GM03348 (cell line): ENCODE measurements at places on chromosomes 7 and 10.
A peak's percentile ranks its signal among the peaks of the same experiment; 100 is the strongest.

DNA sequence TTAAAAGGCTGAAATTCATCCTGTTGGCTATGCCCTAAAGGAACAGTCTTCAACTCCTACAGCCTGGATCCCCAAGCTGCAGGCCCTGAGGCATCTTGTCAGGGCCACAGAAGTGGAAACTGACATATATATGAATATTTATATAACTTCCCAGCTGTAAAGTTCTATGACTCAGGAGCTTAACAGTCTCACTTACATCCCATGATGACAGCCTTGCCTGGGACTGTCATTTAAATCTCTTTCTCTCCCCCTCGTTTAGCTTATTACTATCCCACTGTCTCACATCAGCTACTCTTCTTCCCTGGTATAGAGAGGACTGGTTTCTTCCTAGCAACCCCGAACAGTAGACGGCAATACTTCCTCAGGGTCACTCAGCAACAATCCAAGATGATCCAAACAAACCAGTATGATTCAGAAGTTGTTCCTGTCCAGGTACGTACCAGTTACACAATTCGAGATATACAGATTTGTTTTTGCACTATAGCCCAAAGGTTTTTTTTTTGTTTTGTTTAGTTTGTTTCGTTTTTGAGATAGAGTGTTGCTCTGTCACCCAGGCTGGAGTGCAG lies 22.7 kb downstream of the KIAA1549 start:
- no peak for DNase-seq

GRCh38 chr10:11373717-11374171 lies 237.7 kb downstream of the USP6NL start:
- DNase-seq = no peak

DNA sequence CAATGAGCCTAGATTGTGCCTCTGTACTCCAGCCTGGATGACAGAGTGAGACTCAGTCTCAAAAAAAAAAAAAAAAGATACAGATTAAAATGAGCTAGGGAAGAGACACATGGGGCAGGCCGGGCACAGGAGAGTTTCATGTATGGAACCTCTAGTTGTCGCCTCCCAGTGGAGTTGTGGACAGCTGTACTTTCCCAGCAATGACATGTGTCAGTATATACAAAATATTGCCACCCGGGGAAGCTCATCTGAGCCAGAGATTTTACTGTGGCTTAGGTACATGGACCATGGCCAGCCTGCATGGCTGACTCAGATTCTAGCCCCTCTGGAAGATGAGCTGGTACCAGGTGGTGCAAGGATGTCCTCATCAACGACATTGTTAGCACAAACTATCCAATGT lies 87.4 kb downstream of the COL26A1 start:
- DNase-seq = no peak

DNA sequence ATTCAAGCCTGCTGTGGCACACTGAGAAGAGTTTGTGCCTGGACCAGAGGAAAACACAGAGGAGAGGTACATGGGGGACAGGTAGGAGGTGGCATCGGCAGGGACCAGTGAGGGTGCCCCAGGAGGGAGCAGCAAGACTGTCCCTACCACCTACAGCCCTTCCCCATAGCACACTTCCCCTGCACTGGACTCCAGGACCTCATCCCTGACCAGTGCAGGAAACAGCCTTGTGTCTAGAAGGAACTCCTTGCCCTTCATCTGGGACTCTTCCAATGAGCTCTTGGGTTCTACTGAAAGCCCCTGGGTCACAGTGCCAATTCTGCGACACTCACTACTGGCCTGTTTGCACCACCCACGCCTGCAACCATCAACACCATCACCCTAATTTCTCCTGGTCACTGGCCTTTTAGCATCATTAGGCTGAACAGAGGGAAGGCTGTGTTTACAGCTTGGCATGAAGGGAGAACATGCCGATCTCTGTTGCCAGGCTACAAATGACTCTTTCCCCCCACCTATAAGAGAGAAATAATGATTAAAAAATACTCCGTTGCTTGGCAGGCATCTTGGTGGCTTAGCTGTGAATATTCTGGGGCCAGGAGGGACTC lies 371.9 kb upstream of the ZMIZ1 start:
- no peak for DNase-seq

GRCh38 chr7:6012355-6013104 lies 3.5 kb downstream of the AIMP2 start:
- DNase-seq = no peak

GRCh38 chr10:76976142-76976541 lies 661.5 kb downstream of the KCNMA1 start:
- DNase-seq = no peak

DNA sequence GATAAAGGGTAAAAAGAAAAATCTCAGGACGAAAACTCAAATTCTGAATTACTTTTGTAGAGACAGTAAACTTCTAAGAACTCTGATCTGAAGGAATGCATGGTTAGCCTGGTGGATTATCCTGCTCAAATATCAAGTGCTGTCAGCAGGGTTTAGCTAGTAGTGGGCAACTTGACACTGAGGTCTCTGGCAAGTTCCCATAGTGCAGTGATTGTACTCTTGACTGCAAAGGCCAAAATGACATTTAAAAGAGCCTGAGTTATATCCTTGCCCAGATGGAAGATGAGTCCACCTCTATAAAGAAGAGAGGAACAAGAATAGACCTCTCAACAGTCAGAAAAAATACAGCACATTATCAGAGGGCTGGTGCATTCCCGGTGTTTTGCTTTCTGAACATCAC lies 304.5 kb upstream of the IMMP2L start:
- DNase-seq = no peak

GRCh38 chr7:47188136-47188535 lies 393.8 kb downstream of the TNS3 start:
- DNase-seq = no peak

- no peak for DNase-seq
Measured at GRCh38 chr7:77991656-77992055, 193.1 kb downstream of the PHTF2 start.

DNA sequence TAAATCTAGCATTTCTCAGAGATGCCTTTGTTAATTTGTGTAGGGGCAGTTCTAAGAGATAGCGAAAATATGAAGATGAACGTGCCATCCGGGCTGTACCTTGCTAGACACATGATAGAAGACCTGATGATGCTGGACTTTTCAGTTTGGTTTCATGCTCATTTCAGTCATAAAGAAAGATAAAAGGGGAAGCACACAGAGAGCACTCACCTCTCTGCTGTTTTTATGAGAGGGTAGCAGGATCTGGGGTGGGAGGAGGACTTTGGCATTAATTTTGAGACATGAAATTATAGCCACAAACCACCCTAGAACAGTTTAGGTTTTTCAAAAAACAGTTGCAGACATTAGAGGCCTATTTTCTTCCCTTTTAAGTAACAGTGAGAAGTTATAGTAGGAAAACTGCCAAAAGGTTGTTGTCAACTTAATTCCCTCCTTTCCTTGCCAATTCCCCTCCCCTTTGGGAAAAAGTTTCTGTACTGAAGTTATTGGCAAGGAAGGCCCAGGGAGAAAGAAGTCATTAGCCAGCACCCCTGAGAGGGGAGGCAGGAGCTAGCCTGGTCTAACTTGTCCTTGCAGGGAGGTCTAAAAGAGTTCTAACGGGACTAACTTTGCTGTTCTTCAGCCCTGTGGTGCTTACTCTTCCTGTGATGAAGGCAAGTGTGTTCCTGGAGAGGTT lies 2.6 kb downstream of the ST7 start:
- DNase-seq = no peak

DNA sequence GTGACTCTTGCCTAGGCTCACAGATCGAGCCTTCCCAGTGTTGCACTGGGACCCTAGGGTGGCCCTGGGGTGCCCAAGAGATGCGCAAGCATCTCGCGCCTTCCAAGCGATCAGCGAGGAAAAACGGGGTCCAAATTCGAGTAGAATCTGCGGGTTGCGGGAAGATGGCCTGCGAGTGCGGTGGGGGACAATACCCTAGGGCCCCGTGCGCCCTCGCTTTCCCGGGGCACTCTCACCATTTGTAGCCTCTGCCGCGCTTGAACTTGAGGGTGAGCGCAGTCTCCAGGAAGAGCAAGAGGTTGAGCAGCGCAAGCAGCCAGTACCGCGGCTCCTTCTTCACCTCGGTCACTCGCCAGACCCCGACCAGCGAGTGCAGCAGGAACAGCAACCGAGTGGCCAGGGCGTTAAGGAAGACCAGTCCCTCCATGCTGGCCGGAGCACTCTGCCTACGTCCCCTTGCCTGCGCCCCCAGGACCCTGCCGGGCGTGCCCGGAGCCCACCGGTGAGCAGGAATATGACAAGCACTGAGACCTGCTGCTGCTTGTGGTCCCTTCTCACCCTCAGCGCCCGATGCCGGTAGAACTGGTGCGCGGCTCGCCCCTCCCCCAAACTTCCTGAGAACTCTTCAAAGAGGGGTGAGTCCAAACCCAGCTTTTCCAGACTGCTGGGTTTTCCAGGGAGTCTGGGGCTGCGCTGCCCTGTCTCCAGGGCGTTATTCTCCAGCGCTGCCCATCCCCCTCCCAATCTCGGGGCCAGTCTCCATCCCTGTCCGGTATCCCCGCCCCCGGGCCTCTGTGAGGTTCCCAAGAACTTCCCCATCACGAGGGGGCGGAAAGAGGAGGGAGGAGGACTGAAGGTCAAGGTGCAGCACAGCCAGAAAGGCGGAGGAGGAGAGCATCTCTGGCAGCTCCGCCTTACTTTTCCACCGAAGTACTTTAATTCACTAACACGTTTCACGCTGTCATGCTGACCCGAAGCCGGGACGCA lies at the start of gene TMEM26:
TSS of gene TMEM26 (minus strand) at position 727 of the 987 bp plus-strand sequence. CDS start at position 427, 300 bp downstream.
- DNase-seq = peak; percentile 57

DNA sequence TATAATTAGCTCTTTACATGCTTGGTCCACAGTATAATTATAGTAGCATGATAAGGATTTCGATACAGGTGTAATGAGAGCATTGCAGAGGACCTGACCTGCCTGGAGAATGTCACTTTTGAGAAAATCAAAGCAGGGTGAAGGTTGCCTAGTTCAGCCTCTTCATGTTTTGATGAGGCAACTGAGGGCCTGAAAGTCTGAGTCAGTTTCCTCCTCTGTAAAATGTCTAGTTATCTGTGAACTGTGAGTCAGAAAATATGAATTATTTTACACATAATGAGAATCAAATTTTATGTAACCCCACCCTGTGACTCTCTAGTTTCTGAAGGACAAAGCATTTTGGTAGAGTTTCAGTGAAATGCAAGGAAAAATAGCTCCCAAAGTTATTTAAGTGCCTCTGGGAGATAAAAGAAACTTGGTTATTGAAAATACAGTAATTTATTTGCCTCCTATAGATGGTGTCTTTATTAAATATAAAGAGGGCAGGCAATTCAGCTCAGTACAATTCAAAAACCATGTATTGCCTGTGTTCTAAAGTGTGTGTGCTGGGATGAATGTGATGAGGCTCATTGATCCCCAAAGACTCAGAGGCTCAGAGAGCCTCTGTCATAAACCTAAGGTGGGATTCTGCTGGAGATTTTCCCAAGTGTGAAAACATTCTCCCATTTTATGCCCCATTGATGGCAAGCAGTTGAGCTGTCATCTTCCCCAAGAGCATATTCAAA lies 37.3 kb upstream of the SAMD9L start:
- DNase-seq = peak; percentile 13

GRCh38 chr10:133226251-133226808 lies 3.7 kb upstream of the UTF1 start:
- DNase-seq = no peak

GRCh38 chr7:15440482-15440881 lies 121.3 kb downstream of the AGMO start:
- DNase-seq = no peak

DNA sequence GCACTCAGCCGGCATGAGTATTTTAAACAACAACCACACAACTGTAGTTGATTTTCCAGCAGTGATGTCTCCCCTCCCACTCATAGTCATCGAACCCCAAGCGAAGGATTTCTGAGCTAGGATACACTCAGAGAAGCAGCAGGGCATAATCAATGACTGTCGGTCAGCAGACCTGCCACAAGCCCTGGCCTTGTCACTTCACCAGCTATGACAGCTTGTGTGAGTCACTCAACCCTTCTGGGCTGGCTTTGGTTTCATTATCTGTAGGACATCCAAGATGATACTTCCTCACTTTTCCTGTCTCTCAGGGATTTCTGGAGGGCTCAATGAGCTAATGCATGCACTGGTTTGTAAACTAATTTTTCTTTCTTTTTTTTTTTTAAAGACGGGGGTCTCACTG lies 22.0 kb upstream of the UBE3C start:
- DNase-seq = no peak

- DNase-seq = peak; percentile 30
Measured at GRCh38 chr7:17640730-17641377, 299.4 kb downstream of the SNX13 start.

- DNase-seq = peak; percentile 91
Measured at GRCh38 chr10:70458329-70459060, 17.0 kb upstream of the NODAL start.

GRCh38 chr7:46755120-46756034 lies 826.5 kb downstream of the TNS3 start:
- no peak for DNase-seq

GRCh38 chr7:10128748-10129147 lies 844.9 kb upstream of the PHF14 start:
- DNase-seq = no peak

- DNase-seq = peak; percentile 32
Measured at GRCh38 chr7:121428855-121429489, 32.9 kb upstream of the FAM3C start.

DNA sequence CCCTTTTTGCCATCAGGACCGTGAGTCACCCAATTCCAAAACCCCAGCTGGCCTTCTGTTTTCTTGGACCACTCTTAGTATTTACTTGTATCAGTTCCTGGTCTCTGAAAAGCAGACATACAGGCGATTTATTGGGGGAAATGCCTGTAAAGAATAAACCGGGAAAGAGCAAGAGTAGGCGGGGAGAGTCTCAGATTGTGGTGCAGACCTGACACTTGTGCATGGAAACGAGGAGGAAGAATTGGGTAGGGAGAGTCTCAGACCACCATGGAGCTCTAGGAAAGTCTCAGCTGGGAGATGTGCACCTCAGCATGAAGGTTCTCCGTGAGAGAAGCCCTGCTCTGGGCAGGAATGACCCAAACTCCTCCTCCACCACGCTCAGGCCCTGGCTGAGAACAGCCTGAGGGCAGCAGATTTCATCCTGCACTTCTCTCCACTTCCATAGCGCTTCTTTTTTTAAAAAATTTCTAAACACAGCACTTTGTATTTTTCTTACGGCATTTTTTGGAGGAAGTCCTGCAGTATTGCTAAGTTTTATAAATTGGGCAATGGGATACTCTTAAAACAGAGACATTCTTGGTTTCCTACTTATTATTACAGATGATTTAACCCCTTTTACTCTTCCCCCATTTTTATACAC lies 6.1 kb upstream of the TASOR2 start:
- DNase-seq = no peak

DNA sequence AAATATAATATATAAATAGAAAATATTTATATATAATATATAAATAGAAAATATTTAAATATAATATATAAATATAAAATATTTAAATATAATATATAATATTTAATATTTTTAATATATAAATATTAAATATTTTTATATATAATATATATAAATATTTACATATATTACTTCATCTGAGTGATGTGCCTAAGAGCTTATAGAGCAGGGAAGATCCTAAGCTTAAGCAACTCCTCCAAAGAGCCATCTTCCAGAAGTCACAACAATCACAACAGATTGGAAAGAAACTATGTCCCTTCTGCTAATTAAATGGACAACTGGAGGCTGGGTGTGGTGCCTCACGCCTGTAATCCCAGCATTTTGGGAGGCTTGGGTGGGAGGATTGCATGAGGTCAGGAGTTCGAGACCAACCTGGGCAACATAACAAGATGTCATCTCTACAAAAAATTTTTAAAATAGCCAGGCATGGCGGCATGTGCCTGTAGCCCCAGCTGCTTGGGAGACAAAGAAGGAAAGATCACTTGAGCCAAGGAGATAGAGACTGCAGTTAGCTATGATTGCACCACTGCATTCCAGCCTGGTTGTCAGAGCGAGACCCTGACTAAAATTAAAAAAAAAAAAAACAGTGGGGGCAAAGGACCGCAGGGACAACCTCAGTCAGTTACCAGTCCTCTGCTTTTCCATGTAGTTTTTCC lies 198.7 kb downstream of the SKIDA1 start:
- no peak for DNase-seq

- peak; percentile 73 for DNase-seq
Measured at GRCh38 chr10:92240289-92241157, 50.4 kb downstream of the CPEB3 start.
